ENCODE measurements at places on chromosomes 1 and 21.

DNA sequence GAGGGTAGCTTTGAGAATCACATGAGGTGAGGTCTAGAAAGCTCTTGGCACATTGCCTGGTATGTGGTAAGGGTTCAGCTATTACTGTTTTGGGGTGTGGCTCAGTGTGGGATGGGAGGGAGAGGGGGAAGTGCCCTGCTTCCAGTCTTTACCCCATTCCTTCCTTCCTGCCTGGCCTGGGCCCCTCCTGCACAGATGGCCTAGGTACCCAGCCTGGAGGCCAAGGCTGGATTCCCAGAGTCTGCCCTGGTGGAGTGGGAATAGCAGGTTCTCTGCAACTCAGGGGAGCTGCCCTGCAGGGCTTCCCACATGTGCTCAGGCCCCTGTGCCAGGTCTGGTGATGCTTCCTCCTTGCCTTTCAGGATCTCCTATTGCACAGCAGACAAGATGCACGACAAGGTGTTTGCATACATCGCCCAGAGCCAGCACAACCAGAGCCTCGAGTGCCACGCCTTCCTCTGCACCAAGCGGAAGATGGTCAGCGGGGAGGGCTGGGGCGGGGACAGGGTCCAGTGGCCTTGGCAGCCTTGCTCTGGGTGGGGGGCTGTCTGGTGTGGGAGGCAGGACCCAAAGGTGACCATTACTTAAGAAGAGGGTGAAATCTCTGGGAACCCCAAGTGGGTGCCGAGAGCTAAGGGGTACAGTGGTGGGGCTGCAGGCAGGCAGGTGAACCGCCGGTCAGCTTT is 13.5 kb downstream of the LDLRAP1 start:
- DNase-seq, result no peak

- no peak for DNase-seq
Measured at GRCh38 chr21:43578677-43579303, 80.5 kb downstream of the HSF2BP start.

DNA sequence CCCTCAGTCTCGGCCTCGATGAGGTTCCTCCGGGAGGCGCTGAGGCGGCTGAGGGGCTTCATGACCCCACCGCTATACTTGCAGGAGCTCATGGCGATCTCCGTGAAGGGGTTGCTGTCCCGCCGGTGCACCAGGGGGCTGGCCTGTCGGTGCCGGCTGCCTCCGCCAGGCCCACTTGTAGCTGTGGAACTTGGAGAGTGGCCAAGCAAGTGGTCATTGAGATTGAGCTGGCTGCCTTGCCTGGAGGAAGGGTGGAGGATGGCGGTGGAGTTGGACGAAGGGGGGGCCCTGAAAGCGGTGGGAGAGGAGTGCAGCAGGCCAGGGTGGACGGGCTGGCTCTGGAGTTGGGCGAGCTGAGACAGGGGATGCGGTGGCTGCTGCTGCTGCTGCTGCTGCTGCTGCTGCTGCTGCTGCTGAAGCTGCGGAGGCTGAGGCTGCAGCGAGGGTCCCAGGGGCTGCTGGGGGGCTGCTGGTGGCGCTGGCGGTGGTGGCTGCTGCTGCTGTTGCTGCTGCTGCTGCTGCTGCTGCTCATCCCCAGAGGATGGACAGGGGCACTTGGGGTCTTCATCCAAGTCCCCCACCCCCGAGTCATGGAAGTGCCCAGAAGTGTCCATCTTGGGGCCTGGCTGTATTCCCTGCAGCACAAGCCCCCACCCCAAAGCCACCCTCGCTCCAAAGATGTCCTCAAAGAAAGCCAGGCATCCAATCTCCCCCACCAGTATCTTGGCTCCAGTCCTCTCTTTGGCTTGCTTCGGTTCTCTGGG is 548 bp downstream of the KCNN3 start:
- no peak for DNase-seq

DNA sequence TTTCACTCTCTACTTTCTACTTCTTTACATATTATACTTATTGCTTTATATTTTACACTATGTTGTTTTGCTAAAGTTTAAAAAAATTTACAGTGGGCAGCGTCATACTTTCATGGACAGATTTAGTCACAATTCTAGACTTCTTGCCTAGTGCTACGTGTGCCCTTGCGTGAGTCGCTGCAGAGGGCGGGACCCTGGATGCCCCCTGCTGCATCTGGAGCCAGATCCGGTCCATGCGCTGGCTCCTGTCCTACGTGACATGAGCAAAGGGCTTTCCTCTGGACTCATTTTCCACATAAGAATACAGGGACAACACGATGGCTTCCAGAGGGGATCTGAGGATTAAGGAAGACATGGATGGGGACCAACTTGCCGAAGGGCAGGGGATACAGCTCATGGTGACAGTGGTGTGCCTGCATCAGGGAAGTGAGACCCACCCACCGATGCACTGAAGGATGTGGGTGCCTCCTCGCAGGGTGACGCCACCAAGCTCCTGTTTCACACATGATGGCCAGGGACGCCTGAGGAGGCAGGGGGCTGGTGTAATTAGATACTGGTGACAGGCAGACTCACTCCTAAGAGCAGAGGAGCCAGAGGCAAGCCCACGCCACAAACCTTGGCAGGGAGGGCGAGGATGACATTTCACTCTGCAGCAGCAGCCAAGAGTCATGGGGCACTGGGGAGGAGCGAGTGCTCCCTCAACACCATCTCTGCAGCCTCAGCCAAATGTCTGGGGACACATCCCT is 86.6 kb downstream of the DMRTB1 start:
- no peak for DNase-seq

GRCh38 chr1:238488401-238488800 is 597.7 kb upstream of the ZP4 start:
- DNase-seq, result no peak

DNA sequence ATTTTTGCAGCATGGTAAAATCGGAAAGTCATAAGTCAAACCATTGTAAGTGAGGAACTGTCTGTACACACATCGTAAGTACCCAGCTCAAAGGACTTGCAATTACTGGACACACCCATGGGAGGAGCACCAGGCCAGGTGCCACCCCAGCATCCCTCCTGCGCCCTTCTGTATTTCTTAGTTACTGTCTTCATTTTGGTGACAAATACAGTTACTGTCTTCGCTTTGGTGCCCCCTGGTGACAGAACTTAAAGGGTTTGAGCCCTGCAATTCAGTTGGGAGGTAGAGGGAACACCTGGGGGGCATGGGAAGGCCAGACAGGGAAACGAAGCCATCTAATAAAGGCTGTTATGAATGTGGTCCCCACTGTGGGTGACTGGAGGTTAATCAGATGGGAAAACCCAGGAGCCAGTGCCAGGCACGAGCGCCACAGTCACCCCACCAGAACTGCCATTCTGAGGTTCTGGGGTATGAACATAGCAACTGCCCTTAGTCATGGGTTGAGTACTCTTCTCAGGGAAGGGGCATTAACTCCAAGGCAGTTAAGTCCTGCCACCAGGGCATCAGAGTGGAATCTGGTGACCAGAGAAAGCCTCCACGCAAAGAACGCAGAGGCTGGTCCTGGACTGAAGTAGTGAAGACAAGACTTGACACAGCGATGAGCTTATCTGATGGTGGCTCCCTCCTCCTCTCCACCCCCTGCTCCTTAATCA is 612.9 kb downstream of the PTPRU start:
- DNase-seq, result peak; percentile 9

GRCh38 chr1:119735217-119735616 is 23.5 kb downstream of the PHGDH start:
- no peak for DNase-seq

GRCh38 chr1:211614615-211615014 is 35.7 kb upstream of the SLC30A1 start:
- DNase-seq, result no peak

GRCh38 chr1:33818071-33818470 is 45.8 kb upstream of the HMGB4 start:
- DNase-seq, result no peak

DNA sequence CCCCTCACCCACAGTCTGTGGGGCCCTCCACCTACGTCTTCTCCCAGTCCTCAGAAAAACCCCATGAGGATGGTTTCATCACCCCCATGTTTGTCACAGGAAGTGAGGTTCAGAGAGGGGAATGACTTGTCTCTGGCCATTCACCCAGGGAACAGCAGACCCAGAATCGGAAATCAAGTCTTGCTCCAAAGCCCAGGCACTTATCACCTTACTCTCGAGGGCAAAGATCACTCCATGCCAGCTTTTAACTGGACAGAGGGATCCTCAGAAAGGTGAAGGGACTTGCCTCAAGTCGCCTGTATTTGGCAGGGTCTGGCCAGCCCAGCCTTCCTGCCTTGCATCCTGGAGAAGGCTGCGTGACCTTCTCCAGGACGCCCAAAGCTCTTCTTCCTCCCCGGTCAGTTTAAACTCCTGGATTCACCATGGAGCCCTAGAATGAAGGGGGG is 57.9 kb upstream of the SSBP3 start:
- no peak for DNase-seq

- DNase-seq, result no peak
Measured at GRCh38 chr1:170445096-170445495, 86.9 kb upstream of the GORAB start.

DNA sequence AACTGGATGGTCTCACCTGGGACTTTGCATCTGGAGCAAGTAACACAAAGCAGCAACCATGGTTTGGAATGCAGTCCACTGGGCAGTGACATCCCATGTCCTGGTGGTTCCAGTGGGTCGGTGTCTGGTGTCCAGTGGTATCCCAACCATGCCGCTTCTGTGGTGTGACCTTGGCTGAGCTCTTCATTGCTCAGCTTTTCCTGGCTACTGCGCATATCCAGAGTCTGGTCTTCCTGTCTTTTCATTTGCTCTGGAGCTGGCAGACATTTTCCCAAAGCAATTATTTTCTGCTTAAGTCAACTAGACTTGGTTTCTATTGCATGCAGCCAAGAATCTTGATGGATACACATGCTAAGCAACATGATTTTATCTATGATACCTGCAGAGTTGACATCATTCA is 28.4 kb upstream of the CD2 start:
- DNase-seq, result no peak

DNA sequence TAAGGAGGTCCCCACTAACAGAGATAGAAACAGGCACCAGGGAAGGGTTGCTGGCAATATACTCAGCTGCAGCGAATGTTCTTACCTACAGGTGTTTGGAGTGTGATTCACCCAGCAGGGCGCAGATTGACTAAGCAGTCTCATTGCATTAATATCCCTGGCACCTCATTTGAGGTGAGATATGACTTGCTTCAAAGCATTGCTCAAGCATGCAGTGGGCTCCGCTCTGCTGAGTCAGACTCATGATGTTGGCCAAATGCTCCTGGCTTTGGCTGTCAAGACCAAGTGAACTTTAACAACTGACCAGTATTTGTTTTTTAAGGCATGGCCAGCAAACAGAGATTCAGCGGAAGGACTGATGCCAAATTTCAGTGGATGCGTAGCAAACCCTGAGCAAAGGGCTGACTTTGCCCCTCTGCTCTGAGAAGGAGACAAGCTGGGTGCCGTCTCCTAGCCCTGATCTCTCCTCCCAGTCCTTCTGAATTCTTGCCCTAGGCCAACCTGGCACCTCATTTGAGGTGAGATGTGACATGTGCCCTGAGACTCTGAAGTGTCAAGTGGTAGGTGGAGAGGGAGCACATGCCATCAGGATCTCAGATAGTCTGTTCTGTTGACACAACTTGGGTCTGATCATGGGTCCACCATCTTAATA is 187.1 kb upstream of the COA6 start:
- DNase-seq, result no peak

- no peak for DNase-seq
Measured at GRCh38 chr21:44440241-44441040, 14.9 kb upstream of the LRRC3 start.

DNA sequence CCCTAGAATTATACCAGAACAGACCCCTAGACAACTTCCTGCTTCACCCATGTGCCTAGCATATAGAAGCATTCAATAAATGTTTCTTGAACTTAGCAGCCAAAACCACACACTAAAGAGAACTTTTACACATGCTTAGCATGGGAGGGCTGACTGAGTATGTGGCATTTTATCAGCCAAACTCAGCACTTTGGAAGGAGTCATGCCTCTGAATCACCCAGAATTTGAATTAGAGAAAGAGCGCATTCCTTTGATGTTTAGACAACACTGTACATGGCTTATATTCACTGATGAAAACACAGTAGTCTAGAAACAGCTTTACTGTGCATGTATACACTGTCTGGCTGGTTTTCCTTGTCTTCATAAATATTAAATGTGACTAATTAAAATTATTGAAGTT is 26.1 kb downstream of the SPAG17 start:
- DNase-seq, result no peak

- DNase-seq, result no peak
Measured at GRCh38 chr21:33696465-33696864, 54.2 kb downstream of the ITSN1 start.

DNA sequence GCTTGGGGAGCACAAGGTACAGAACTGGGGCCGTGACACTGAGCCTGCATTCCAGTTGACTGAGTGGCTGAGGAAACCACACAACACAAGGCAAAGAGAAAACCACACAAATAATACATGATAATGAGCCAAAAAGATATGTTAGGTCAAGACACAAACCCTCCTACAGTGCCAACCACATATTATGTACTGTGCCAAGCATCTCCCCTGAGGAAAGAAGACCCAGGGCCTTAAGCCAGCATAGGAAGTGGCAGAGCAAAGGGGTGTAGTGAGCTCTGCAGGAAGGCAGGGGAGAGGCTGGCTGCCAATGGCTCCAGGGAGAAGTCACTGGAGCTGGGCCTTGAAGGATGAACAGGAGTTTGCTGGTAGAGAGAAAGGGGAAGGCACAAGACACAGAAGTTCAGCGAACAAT is 28.2 kb downstream of the CTNNBIP1 start:
- DNase-seq, result no peak

GRCh38 chr1:203521074-203521794 is 27.3 kb downstream of the OPTC start:
- DNase-seq, result no peak

DNA sequence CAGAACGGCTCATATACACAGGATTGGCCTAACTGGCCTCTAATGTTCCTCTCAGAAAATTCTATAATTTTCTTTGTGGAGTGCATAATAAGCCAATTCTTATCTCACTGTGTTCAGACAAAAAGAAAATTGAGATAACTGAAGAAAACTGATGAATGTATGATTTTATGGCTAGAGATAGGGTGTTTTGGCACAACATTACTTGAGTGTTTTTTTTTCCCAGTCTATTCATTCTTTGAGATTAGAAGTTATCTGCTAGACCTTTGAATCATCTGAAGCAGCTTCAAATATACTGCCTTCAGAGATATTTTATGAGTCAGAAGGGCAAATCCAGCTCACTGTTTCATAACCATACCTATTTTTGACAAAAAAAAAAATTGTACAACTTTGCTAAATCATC is 85.6 kb downstream of the VAV3 start:
- DNase-seq, result no peak

GRCh38 chr1:54968551-54968950 is 11.9 kb upstream of the TMEM61 start:
- DNase-seq, result no peak

DNA sequence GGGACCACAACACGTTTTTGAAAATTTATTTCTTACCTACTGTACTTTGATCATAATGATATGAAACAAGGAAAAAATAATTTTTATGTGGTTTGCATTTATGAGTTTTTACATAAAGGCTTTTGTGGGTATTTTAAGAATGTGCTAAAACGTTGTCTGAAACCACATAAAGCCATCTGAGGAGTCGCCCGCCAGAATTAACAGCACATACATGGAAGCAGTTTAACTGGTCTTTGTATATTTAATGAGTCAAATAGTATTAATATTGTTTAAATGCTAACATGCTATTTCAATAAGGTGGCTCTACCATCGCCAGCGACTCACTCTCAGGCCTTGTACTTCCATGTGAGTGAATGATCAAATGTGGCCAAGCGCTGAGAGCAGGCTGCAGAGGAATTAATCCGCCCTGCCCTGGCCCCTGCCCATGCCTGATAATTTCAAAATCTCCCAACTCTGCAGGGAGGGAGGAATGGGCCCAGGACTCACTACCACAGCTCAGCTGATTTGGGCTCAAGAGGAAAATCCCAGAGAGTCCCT is 49.6 kb downstream of the SLC66A1 start:
- DNase-seq, result no peak

GRCh38 chr1:178796013-178796412 is 71.0 kb downstream of the RALGPS2 start:
- DNase-seq, result no peak
